ENCODE measurements at places on chromosomes 5 and 9.

DNA sequence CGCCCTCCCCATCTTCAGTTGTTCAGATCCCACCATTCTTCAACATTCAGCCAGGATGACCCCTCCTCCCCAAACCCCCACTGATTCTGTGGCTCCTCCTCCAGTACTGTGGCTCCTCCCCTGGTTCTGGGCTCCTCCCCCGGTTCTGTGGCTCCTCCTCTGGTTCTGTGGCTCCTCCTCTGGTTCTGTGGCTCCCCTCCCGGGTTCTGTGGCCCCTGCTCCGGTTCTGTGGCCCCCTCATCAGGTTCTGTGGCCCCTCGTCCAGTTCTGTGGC is 32.8 kb downstream of the C5orf15 start:
- no peak for DNase-seq

DNA sequence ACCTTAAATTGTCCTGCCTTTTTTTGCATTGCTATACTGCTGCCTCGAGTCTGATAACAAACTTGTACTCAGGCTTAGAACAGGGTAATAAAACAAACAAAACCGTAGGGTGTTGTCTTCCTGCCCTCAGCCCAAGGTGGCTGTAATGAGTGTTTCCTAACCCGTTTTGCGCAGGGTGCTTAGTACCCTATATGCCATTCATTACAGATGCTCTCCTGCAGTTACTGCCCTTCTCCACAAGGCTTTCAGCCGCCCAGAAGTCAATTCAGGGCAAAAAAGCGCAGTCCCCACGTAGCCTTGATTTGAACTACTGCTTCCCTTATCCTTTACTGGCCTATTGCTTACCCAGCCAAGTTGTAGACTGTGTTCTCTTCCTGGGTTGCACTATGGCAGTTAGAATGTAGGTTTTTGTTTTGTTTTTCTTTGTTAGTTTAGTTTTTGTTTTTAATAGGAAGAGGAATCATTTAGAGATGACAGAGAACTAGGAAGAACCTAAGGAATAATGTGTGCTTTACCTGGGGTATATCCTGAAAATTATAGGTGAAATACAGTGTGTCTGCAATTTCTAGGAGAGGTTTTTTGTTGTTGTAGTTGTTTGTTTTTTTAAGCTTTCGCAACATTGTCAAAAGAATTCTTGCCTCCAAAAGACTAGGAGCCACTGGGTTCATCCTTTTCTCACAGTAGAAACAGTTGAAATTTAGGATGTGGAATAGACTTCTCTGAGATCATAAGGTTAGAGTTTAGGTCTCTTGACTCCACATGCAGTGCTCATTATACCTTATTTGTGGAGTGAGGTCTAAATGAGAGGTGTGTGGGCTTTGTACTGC is 1.3 kb downstream of the HMGXB3 start:
- peak; percentile 54 for DNase-seq

- DNase-seq = no peak
Observed at GRCh38 chr5:103523319-103523718, 39.3 kb downstream of the NUDT12 start.

GRCh38 chr5:67774267-67774552 is 441.3 kb upstream of the PIK3R1 start:
- no peak for DNase-seq

DNA sequence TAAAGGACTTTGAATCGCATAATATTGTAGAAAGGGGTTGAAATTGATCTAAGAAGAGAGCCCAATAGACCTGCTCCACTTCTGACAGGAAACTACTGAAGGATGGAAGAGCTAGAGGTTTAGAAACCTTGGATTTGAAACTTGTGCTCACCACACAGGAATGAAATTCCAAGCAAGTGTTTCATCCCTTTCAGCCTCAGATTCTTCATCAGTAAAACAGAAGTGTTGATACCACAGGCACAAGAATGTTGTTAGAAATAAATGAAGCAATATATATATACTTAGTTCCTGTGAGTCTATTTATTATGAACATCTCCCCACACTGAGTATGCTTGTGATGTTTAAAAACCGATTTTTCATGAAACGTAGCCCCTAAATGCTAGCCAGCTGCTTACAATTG is 43.8 kb downstream of the PRRC1 start:
- DNase-seq = no peak

DNA sequence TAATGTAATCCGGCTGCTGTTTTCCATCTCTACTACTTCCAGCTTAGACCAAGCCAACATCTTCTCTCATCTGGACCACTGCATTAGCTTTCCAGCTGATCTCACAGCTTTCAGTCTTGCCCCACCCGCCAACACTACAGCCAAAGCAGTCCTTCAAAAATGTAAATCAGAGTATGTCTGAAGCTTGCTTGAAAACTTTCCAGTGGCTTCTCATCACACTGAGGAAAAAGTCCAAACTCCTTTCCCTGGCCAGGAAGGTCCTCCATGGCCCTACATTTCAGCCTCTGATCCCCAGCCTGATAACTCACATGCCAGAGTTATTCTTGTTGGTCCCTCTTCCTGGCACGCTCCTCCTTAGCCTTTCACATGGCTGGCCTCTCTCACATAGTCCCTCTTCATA is 38.5 kb downstream of the TTC1 start:
- DNase-seq = no peak

DNA sequence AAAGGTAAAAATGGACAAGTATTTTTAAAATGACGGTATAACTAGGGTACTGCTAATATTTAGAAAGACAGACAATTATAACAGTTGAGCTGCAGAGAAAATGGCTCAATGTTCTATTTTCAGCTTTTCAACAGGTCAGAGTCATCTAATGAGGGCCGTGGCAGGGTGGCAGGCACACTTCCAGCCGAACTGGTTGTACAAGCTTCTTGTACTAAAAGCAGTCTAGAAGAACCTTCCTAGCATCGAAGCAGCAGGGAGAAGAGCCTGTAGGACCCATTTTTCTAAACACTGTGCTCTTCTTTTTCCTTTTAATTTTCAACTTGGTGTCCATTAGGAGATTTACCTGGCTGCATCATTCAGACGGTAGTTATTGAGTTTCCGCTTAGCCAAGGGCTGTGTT is 85.6 kb downstream of the SLC28A3 start:
- no peak for DNase-seq

- DNase-seq = no peak
Observed at GRCh38 chr9:124685217-124685616, 85.9 kb downstream of the NR6A1 start.

GRCh38 chr5:14977058-14977685 is 105.6 kb upstream of the ANKH start:
- DNase-seq = no peak

DNA sequence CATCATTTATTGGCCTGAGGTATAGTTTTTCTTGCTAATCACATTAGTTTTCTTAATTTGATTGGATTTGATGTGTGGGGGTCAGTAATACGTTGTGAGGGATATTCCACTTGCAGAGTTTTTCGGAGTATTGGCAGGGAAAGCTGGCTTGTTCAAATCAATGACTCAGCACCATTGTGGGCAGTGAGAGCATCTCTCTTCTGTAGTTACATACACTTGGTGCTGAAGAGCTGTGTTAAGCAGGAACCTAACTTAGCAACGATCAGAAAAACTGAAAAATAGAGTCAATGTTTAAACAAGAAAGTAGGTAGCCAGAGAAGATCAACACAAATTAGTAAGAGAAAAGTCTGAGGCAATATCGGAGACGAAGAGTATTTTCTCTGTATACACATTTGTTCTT is 344.6 kb upstream of the EDIL3 start:
- DNase-seq = no peak

DNA sequence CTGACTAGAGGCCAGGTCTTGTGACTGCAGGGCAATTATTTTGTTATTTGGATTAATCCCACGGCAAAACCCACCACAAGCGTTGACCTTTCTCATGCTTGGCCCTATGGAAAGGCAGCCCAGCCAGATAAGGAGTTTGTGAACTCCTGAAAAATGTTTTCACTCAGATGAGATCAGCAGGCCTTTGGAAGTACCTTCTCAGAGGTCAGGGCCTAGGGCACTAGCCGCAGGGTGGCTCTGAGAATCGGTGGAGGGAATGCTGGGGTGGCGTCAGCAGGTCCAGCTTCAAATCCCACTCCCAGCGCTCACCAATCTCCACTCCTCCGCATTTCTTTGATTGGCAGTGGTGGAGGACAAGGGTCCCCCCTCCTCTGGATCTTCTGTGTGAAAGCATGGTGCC is 194.4 kb downstream of the GADD45G start:
- no peak for DNase-seq

DNA sequence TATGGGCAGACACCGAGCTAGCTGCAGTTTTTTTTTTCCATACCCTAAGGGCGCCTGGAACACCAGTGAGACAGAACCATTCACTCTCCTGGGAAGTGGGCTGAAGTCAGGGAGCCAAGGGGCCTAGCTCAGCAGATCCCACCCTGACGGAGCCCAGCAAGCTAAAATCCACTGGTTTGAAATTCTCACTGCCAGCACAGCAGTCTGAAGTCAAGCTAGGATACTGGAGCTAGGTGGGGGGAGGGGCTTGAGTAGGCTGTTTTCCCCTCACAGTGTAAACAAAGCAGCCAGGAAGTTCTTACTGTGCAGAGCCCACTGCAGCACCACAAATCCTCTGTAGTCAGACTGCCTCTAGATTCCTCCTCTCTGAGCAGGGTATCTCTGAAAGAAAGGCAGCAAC is 151.7 kb upstream of the HCN1 start:
- DNase-seq = no peak

- DNase-seq = no peak
Observed at GRCh38 chr5:91562922-91563321, 179.8 kb upstream of the ARRDC3 start.

DNA sequence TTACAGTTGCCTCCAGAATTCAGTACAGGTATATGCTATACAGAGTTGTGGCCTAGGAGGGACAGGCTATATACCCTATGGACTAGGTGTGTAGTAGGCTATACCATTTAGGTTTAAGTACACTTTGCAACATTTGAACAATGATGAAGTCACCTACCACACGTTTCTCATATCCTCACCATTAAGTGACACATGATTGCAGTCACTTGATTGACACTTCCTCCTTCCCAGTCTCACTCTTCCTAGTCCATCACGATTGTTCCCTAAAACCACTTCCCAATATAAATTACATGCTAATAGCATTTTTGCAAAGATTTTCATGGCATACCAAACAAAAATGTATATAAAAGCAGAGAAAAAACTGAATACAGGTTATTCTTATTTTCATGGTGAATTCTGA is 312.2 kb downstream of the EPB41L4A start:
- no peak for DNase-seq

DNA sequence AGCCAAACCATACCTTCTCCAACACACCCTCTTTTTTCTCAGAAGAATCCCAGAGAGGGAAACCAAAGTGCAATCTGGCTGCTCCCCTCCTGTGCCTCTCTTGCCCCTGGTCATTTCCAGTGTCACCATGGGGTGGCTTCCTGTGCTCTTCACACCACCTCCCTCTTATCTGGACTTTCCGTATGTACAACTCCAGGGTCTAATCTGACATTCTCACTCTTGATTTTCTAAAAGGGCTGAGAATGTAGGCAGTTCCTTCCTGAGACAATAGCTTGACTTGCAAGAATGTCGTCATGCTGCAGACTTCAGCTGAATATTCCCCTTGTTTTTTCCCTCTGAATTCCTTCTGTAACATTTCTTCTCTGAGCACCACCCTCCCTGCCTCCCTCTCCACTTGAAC is 110.2 kb downstream of the FBXL7 start:
- no peak for DNase-seq

DNA sequence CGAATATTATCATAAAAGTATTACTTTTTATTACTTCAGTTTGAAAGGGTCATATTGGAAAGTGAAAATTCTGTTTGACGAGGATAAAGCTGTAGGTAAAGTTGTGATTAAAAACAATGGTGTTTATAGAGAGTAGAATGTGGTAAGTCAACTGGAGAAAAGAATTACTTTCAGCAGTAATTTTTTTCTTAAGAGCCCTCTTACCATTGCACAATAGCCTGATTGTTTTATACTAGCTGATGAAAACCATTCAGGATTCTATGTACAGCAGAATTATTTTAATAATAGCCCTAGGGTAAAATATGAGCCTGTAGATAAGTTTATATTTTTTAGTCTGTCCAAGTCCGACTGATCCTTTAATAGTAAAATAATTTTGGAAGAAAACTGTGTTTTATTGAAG is 16.6 kb downstream of the CDC42SE2 start:
- no peak for DNase-seq

Measured in GM18507 (cell line).